NCI-H1930 (cell line): ENCODE measurements at places on chromosomes 3 and 15.

DNA sequence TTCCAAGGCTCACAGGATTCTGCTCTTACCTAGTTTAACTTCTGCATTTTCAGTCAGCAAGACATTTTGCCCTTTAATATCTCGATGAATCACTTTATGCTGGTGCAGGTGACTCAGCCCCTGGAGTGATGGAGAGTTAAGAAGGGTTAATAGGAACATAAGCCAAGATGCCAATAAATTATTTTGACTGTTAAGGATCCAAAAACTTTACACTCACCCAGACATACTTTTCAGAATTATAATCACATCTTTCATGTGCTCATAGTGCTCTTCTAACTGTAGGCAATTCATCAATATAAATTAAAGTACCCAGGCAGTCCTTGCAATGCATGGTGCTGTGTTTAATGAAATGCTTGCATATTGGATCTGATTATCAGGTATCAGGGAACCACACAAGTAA, 164.1 kb upstream of the SLC2A2 start:
- no peak for DNase-seq

GRCh38 chr3:122589297-122589696, 11.8 kb downstream of the PARP15 start:
- DNase-seq: no peak

- no peak for DNase-seq
Measured at GRCh38 chr15:78358102-78358870, 18.1 kb downstream of the CRABP1 start.

- no peak for DNase-seq
Measured at GRCh38 chr15:66622591-66623022, 56.8 kb upstream of the LCTL start.

DNA sequence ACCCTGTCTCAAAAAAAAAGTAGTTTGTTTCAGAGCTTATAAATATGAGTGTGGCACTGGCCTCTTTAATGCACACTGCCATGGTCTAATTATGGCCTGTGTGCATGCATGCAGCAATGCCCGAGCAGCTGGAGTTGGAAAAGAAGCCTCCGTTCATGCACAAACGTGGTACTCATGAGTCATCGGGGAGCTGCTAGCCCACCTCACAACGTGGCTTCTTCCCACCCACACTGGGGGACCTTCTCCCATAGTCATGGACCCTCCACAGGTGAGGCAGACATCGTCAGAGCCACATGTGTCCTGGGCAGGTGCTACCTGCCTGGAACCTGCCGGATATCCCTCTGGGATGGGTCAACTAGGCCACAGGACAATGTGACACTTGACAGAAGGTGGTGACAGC, 66.7 kb downstream of the ATP10A start:
- no peak for DNase-seq

- DNase-seq: no peak
Measured at GRCh38 chr3:3191675-3192285, 12.3 kb upstream of the CRBN start.

DNA sequence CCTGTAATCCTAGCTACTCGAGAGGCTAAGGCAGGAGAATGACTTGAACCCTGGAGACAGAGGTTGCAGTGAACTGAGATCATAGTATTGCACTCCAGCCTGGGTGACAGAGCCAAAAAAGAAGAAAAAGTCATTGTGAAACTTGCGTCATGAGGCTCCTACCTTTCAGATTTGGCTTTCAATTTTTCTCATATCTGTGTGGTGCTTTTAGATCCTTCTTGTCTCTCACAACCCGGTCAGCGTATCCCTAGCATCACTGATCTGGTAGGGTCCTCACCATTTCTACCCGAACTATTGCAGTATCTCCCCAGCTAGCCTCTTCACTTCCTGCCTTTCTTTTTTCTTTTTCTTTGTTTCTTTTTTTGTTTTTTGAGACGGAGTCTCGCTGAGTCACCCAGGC, 21.6 kb upstream of the GCNT3 start:
- DNase-seq: no peak

- no peak for DNase-seq
Measured at GRCh38 chr15:92097474-92098178, 244.1 kb downstream of the SLCO3A1 start.

GRCh38 chr3:129505341-129505740, 23.1 kb upstream of the RHO start:
- DNase-seq: no peak

DNA sequence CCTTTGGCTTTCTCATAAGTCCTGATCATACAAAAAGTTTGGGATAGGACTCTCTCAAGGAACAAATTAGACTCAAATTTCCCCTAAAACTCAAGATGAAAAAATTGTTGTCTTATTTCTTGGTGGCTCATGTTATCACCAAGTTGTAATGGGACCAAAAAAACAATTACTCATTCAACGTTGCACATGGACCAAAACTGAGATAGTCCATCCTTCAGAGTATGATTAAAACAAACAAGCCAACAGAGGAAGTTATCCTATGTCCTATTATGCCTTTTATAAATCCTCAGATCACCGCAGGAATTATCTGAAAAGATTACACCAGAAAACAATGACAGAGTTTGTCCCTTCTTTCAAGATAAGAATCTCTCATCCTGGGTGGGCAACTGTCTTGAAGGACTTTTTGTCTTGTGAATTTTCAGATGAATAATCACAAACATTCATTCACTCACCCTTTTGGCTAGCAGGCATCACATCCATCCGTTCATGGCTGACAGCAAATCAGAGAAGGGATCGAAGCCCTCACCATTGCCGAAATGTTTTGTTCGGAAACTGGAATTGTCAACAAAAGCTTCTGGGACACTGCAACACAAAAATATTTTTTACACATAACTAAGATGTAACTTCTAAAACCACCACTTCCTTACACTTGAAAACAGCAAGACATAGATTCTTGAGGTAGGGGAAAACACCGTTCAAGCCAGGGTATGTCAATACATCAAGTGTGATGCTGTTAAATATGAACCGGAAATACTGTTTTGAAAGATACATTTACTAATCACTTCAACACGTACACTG, 90.4 kb downstream of the FOXP1 start:
- no peak for DNase-seq

- no peak for DNase-seq
Measured at GRCh38 chr3:15977598-15978232, 179.9 kb upstream of the ANKRD28 start.

GRCh38 chr15:73681063-73681462, 3.1 kb upstream of the CD276 start:
- no peak for DNase-seq

- DNase-seq: no peak
Measured at GRCh38 chr15:38707802-38708671, 143.4 kb upstream of the RASGRP1 start.

DNA sequence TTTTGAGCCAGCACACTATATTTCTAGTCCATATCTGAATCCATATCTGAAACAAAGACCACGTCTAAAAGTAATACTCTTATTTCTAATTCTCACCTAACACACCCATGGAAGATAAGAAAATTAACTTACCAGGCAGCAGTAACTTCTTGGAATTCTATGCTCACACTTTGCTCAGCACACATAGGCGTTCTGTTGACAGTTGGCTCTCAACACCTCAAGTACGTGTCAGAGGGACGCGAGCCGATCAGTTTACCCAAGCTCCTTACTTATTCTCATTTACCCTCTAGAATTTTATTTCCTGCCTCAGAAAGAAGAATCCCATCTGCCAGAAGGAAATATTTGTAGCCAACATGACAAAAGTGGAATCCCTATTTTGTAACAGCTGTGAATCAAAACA, 911.9 kb downstream of the FHIT start:
- no peak for DNase-seq

DNA sequence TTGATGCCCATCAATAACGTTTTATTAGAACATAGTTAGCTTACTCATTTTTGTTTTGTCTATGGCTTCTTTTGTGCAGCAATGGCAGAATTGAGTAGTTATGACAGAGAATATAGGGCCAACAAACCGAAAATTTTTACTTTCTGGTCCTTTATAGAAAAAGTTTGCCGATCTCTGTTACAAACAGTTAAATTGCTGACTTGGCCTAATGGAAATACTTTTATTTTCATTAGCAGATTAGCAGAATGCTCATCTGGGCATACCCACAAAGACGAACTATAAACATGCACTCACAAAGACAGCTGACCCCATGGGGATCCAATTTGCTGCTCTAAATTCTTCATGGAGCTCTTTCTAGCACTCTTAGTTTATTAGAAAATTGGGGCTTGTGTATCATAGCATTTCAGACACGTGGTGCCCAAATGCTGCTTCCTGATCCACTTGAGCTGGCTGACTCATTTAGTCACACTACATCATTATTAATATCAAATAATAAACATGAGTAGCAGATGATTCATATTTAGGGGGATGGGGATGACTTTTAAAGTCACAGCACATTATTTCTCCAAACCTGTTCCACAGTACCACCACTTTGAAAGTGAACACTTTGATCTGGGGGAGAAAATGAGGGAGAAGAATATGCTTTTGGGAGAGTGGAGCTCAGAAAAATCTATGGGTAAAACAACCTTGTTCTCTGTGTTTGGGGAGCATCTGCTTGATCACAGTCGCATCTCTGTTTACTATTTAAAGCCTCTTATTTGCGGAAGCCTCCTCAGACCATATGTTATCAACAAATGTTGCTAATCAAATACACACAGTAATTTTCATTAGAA, 228.1 kb upstream of the FEZF2 start:
- no peak for DNase-seq

GRCh38 chr15:59401824-59402569, 29.3 kb upstream of the MYO1E start:
- peak; percentile 6 for DNase-seq

DNA sequence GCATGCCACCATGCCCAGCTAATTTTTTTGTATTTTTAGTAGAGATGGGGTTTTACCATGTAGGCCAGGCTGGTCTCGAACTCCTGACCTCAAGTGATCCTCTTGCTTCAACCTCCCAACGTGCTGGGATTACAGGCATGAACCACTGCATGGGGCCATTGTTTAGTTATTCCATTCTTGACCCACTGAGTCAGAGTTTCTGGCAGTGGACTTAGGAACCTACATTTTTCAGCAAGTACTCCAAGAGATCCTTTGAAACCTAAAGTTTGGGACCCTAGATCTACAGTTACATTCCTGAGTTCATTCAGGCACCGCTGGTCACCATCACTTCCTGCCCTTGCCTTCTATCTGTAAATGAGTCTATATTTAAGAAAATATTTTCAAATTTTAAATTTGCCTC, 1.4 kb upstream of the TNFSF10 start:
- DNase-seq: no peak

GRCh38 chr3:174973465-174973864, 114.3 kb downstream of the NAALADL2 start:
- DNase-seq: no peak

DNA sequence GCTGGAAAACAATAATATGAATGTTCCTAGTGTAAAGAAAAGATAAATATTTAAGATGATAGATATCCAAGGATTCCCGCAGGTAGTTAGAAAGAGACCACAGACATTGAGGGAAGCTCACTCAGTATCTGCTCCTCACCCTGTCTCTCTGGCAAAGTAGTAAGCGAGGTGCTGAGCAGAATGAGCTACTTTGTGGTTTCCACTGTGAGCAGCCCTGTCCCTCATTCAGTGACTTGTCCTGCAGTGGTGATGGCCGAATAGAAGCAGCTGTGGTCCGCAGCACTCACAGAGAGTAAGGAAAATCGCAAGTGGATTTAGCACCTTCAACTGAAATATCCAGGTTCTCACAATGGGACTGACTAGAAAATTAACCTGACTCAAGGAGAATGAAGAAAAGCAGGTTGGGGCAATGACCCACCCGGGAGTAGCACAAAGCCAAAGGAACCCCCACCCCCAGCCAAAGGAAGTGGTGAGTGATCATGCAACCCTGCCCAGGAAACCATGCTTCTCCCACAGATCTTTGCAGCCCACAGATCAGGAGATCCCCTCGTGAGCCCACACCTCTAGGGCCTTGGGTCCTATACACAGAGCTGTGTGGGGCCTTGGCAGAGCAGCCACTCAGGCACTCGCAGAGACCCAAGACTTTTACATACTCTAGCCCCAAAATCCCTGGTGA, 21.8 kb upstream of the SLC25A38 start:
- DNase-seq: no peak

GRCh38 chr15:92623435-92623834, 32.1 kb downstream of the FAM174B start:
- DNase-seq: no peak

GRCh38 chr3:176987901-176988650, 209.2 kb downstream of the TBL1XR1 start:
- DNase-seq: no peak

DNA sequence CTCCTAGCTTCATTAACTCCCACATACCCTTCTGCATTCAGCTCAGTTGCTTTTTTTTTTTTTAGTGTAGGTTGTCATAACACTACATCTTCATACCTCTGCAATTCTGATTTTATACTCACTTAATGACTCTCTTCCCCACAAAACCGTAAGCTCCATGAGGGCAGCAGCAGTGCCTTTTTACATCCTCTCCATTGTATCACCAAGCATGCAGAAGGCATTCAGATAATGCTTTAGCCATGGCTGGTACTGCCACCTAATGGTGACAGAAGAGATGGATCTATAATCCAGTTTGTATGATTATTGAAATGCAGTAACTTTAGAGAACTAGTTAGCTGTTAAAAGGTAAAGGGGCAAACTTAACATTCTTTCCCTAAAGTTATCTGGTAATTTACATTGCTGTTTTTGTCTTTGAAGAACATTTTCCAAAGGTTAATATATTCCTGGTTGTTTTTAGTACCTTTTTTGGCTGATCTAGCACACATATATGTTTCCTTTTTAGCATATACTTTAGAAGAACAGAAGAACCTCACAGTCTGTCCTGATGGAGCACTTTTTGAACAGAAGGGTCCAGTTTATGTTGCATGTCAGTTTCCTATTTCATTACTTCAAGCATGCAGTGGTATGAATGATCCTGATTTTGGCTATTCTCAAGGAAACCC, 36.8 kb downstream of the ATP1B3 start:
- DNase-seq: no peak

DNA sequence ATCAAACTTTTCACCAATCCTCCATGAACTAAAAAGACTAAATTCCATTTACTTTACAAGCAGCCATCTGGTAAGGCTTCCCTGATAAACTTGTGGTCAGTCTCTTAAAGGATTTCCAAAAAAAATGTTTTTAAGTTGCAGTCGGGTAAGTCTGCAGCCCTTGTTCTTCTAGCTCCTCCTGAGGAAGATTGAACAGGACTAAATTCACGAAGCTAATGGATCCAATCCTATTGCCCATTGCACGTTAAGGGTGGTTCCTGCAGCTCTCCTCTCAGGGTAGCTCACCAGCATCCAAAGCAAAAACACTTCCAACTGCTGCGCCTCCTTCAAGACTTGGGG, 2.8 kb downstream of the HES1 start:
- DNase-seq: no peak

DNA sequence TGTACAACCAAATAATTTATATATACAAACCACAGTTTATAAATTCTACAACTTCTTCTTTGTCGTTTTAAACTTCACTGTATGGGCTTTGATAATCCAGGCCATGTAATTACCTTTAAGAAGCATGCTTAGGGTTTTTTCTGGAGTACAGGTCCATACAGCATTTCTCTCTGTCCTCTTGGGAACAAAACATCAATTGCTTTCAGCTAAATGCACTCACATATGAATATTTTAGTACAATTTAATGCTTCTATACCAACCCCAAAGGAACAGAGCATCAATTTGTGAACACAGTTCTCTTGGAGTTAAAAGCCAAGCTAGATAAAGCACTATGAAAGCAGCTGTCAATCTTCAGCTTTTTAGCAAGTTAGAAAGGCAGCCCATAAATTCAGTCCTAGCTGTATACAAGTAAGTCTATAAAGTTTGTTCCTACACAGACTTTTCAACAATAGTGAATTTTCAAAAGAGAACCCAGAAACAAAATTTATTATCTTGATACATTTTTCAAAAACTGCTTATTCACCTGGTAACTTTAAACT, 66.1 kb downstream of the ETFA start:
- DNase-seq: no peak
